ENCODE measurements at places on chromosomes 12 and 14.

DNA sequence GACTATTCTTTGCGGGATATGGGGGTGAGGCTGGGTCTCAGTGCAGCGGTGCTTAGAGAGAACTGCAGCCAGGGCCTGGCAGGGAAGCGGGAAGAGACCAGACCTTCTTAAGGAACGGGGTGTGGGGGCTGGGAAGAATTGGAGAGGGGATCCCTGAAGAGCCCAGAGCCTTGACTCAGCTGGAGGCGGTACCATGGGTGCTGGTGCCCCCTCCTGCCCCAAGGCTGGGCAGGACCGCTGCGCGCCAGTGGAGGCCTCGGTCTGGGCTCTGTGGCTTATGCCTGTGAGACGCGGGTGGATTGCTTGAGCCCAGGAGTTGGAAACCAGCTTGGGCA is 1.3 kb upstream of the RNU7-1 start:
- no peak for DNase-seq

- no peak for DNase-seq
Observed at GRCh38 chr12:31797230-31797872, 68.5 kb upstream of the AMN1 start.

GRCh38 chr12:91505006-91505405 is 322.4 kb upstream of the DCN start:
- no peak for DNase-seq

GRCh38 chr12:59858508-59859170 is 262.8 kb downstream of the SLC16A7 start:
- no peak for DNase-seq

DNA sequence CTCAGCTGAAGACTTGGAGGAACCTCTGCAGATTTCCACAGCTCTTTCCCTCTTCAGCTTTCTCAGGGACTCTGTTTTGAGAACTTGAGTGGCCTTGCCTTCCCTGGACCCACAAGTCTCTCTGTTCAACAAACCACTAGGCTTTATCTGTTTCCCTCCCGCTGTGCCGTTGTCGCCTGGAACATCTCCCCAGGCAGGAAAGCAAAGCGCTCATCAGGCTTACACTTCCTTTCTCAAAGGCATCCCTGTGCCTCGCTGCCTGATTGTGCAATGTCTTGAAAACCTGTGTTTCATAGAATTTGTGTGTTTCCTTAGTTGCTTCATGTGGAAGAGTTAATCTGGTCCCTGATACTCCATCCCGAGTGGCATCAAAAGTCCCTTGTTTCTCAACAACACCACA is 64.1 kb downstream of the PPM1A start:
- no peak for DNase-seq

DNA sequence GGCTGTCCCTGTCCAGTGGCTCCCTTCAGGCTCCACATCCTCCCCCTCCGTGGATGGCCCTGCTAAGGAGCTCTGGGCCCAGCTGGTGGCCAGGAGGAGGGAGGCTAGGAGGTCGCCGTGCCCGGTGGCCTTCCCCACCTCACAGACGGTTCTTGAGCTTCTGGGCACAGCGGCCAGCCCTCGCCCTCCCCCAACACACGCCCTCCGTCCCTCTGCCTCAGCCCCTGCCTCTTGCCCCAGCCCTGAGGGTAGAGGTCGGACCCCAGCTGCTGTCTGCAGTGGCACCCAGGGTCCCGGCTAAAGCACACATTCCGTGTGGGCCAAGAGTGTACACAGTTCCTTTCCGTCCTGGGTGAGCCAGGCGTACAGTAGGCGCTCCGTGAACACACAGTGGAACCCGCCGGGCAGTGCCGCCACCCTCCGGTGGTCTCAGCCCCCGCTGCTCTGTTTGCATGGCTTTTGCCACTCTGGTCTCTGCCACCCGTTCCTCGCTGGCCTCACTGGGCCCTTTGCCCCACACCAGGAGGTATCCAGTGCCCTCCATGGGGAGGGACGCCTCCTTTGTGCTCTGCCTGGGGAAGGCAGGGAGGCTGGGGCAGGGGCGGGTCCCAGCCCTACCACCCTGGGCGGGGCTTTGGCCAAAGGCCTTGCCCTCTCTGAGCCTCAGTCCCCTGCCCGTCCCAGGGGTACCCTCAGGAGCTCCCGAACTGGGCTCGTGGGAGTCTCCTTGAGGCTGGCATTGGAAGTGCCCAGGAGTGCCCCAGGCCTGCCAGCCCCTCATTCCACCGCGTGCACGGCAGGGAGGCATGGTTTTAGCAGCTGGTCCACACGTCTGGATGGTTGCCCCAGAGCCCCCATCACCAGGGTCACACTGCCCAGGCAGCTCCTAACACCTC is 13.0 kb downstream of the TRMT61A start:
- no peak for DNase-seq

- DNase-seq = no peak
Observed at GRCh38 chr14:100873096-100873482, 30.4 kb downstream of the RTL1 start.

- no peak for DNase-seq
Observed at GRCh38 chr12:86265329-86265695, 9.1 kb upstream of the MGAT4C start.

GRCh38 chr14:65164068-65164824 is 61.9 kb upstream of the MAX start:
- DNase-seq = no peak

DNA sequence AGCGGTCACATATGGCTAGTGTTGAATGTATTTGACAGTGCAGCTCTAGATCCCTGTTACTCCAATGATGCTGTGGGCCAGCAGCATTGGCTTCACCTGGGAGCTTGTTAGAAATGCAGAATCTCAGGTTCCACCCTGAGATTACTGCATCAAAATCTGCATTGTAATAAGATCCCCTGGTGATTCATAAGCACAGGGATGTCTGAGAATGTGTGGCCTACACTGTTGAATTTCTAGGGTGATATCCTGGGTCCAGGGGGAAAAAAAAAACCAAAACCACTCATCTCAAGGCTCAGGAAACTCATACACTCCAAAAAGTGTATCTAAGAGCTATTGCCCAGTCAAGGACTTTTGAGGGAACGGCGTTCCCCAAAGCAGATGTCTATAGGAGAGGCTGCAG is 196.8 kb downstream of the PPM1H start:
- no peak for DNase-seq

GRCh38 chr14:76352639-76353281 is 23.2 kb upstream of the ESRRB start:
- DNase-seq = peak; percentile 16

GRCh38 chr14:37037636-37038387 is 134.6 kb downstream of the SLC25A21 start:
- DNase-seq = no peak

DNA sequence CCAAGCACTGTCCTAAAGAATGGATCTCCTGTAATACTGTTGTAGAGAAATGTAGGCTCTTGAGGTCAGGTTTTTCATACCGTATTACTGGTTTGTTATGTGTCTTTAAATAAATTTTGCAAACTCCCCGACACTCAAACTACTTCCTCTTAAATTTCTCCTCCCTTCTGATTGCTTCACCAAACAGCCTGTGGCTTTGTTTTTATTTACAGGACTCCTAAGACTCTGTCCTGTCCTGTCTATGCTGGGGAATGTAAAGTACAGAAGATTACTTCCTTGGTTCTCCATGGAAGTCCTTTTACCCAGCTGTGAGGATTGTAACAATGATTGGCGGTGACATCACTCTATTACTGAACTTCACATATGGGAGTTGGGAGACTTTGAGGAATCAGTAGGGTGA is 873.5 kb downstream of the DIO2 start:
- no peak for DNase-seq

- DNase-seq = peak; percentile 71
Observed at GRCh38 chr12:67630373-67631088, 18.0 kb upstream of the DYRK2 start.

- DNase-seq = no peak
Observed at GRCh38 chr12:119036878-119037825, 55.8 kb downstream of the SRRM4 start.

DNA sequence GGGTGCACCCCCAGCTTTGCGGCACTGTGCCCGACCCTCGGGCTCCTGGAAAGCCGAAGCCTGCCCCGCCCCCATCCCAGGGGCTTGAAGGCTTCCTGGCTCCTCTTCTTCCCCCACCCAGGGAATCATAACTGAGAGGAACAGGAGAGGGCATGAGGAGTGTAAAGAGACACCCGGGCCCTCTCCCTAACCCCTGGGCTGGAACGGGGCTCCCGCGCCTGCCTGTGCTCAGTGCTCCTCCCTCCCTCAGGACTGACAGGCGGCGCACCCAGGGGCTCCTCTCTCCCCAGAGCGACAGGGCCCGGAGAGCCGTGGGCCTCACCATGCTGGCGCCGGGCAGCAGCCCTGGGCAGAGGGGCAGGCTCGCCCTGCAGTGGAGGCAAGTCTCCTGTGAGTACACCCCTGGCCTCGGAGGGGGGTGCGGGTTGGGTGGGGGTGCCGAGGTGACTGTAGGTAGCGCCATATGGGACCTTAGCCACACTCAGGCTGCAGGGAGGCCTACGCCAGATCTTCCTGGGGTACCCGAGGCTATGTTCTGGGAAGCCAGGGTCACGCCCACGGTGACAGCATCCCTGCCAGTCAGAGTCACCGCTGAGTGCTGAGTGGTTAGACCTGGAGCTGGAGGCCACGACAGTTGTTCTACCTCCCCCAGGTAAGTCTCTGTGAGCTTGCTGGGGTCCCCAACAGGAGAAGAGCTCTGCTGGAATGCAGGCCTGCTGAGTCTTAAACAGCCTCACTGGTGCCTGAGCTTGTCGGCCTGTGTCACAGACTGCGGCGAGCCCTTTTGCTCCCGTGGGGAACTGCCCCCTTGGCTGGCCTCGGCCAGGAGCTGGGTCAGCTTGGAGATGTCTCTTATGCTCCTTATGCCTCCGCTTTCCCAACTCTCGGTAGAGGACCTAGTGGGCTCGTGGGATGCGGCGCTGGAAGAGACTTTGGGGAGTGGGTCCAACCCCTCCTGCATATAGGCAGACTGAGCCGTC is 7.8 kb downstream of the LRTM2 start:
- DNase-seq = no peak

DNA sequence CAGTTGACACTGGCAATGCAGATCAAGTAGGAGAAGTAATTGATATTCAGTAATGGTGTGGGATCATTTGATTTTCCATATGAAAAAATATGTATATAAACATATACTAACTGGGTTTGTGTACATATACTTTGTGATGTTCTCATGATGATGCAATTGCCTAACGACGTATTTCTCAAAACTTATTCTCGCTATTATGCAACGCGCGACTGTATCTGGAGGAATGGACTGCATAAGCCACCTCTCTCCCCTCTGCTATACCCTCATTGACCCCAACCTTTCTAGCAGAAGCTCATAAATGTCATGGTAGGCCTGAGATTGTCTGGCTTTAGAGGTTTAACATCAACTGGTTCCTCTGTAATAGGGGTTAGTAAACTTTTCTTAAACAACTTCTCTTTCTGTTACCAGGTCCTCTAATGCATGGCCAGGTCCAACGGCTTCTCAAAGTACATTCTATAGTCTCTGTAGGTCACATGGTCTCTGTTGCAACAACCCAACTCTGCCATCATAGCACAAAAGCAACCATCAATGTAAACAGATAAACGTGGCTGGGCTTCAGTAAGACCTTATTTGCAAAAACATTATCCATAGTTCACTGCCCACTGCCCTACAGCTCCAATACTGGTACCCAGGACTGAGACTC is 59.3 kb downstream of the FOXN3 start:
- no peak for DNase-seq

DNA sequence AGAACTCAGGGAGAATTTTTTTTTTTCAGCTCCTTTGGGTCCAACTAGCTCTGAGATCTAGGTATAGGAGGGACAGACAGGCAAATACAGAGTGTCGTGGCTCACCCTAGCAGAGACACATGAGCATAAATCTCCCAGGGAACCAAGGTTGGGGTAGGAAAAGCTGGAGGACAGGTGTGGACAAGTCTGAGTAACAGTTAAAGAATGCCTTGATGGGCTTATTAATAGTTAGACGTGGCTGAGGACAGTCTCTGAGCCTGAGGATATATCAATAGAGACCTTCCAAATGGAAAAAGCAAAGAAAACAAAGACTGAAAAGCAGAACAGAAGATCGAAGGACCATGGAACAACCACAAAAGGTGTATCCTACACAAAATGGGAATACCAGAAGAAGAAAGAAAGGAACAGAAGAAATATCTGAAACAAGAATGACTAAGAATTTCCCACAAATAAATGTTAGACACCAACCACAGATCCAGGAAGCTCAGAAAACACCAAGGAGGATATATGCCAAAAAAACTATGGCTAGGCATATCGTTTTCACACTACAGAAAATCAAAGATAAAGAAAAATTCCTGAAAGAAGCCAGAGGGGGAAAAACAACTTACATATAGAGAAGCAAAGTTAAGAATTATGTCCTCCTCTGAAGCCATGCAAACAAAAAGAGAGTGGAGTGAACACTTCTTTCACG is 80.9 kb downstream of the PTPRB start:
- DNase-seq = no peak

DNA sequence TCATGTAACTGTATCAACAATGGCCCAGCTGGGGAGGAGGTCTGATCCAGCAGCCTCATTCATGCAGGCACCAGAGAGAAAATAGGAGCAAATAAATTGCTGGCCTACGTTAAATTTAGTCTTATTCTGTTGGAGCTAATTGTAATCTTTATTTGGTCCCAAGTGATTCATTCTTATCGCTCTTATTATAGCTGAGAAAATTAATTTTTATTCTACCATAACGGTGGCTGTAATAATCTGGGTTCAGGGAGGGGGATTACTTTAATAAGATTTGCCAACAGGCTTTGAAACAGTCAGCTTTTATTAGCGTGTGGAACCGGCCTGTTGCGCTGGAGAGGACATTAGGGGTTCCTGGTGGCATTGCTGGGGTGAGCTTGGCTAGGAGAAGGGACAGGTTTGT is 254.9 kb downstream of the AACS start:
- DNase-seq = no peak

DNA sequence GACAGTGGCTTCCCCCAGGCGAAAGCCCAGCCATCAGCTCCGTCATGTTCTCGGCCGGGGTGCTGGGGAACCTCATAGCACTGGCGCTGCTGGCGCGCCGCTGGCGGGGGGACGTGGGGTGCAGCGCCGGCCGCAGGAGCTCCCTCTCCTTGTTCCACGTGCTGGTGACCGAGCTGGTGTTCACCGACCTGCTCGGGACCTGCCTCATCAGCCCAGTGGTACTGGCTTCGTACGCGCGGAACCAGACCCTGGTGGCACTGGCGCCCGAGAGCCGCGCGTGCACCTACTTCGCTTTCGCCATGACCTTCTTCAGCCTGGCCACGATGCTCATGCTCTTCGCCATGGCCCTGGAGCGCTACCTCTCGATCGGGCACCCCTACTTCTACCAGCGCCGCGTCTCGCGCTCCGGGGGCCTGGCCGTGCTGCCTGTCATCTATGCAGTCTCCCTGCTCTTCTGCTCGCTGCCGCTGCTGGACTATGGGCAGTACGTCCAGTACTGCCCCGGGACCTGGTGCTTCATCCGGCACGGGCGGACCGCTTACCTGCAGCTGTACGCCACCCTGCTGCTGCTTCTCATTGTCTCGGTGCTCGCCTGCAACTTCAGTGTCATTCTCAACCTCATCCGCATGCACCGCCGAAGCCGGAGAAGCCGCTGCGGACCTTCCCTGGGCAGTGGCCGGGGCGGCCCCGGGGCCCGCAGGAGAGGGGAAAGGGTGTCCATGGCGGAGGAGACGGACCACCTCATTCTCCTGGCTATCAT is 663 bp downstream of the PTGER2 start:
- DNase-seq = peak; percentile 18
